Inflammatory macrophage treated with lipopolysaccharide for 4 hours (primary cell): ENCODE measurements at places on chromosomes 3 and 15.
A peak's percentile ranks its signal among the peaks of the same experiment; 100 is the strongest.

DNA sequence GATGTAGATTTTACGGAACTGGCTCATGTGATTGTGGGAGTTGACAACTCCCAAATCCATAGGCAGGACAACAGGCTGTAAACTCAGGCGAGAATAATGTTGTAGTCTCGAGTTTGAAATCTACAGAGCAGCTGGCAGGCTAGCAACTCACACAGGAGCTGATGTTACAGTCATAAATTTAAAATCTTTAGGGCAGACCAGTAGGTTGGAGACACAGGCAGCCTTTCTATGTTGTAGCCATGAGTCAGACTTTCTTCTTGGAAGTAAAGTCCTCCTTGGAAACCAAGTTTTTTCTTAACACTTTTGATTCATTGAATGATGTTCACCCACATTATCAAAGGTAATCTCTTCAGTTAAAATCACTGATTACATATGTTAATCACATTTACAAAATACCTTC, 89.1 kb upstream of the ALCAM start:
- no peak for DNase-seq

DNA sequence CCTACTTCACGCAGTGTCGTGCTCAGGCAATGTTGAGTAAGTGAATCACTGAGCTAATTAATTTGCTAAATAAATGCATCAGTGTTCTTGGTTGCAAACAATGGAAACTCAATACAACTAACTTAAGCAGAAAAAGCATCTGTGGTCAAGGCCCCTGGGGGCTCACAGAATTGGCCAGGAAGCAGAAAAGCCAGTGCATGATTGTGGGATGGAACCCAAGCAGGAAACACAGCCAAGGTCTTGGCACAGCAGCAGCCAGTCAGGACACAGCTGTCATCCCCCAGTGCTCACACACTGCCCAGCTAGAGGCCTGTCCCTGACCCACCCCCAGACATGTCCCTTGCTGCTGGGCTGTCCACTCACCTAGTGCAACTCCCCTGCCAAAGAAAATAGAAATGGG, 85.9 kb downstream of the AQP9 start:
- DNase-seq, result no peak

GRCh38 chr15:40266828-40267304, 16.0 kb downstream of the ANKRD63 start:
- peak; percentile 85 for DNase-seq

DNA sequence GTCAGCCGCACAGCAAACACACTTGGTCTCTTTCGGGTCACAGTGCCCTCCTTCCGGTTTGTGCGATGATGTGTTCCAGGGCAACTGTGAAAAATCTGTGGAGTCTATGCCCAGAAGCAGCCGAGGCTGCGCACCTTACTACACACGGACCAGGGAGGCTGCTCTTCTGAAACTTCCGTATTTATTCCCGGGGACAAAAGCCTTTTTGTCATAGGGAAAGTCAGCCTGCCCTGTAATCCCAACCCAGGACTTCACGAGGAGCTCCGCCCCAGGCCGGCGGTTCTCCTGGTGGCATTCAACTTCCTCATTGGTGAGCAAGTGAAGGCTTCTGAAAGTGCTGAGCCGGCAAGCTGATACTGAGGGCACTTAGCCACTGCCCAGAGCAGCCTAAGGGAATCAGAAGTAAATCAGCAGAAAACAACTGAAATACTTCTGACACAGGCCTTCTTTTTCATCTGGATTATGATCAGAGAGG, 126.5 kb downstream of the FMN1 start:
- DNase-seq, result peak; percentile 86

DNA sequence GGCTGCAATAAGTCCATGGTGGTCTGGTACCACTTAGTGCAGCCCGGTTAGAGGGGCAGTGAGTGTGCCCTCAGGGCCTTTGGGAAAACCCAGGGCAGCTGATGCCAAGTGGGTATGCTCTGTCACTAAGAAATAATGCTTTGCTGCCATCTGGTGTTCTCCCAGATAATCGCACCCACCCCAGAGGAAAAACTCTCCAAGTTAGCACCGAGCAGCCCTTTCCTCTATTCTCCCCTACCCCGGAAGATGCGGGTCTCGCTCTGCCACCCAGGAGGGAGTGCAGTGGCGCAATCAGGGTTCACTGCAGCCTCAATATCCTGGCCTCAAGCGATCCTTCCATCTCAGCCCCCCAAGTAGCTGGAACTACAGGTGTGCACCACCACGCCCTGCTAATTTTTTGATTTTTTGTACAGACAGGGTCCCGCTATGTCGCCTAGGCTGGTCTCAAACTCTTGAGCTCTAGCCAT, 21.3 kb upstream of the DAPK2 start:
- peak; percentile 70 for DNase-seq

DNA sequence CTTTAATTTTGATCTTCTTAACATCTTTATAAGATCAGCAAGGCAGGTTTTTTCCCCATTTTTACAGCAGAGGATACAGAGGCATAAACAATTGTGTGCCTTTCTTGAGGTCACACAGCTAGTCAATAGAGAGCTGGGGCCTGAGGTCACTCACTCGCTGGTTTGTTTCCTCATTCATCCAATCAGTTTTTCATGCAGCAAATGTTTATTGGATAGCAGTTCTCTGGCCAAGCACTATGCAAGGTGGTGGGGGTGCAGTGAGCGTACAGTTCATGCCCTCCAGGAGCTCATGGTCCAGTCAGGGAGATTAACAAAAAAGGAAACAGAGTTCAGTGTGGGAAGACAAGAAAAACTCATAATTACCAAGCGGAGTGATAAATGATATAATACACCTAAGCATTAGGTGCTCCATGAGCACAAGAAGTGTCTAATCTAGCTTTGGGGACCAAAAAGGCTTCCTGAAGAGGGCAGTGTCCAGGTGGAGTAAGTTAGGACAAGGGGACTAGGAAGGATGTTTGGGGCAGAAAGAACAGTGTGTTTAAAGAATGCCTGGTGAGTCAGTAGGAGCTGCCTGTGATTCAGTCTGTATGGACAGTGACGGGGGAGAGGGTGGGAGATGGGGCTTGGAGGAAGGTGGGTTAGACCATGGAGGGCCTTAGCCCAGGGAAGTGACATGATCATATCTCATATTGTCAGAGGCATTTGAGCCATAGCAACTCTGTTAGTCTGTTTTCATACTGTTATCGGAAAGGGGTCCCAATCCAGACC, 29.3 kb downstream of the MAP2K5 start:
- no peak for DNase-seq

GRCh38 chr15:99943466-99943865, 210.2 kb upstream of the LYSMD4 start:
- no peak for DNase-seq

- DNase-seq, result no peak
Measured at GRCh38 chr3:179056326-179056725, 15.3 kb downstream of the ZMAT3 start.

DNA sequence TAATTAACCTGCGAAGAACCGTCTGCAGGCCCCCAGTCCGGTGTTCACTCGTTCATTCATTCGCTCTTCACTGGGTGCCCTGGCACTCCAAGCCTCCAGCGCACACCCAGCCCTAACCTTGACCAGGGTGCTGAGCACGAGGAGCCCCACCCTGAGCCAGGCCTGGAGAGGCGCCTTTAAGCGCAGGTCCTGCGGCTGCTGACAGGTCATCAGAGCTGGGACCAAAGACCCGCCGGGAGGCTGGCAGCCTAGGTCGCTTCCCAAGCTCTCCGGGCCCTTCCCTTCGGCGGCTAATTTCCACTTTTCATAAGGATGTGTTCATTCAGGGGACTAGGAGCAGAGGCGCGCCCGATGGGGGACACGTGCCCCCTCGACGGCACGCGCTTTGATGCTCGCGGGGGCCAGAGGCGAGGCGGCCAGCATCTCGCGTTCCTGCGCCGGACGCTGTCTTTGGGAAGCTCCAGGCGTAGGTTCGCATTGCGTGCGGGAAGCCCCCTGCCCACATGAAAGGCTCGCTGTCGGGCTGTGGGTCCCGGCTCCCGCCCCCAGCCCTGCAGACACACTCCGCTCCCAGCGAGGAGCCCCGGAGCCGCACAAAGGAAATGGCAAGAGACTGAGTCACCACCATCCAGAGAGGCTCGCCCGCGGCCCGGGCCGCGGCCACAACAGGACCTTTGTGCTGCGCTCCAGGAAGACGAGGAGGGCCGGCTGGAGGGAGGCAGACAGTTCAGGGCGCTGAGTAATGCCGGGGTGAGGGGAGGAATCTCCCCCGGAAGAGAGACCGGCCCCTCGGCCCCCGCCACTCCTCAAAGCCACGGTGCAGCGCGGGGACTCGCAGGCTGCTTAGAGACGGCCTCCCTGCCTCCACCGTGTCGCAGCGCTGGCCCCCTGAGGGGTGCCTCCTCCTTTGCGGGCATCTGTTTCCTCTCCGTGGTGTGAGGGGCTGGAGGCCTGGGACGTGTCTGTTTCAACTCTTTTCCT, 266.4 kb upstream of the HES1 start:
- peak; percentile 48 for DNase-seq

DNA sequence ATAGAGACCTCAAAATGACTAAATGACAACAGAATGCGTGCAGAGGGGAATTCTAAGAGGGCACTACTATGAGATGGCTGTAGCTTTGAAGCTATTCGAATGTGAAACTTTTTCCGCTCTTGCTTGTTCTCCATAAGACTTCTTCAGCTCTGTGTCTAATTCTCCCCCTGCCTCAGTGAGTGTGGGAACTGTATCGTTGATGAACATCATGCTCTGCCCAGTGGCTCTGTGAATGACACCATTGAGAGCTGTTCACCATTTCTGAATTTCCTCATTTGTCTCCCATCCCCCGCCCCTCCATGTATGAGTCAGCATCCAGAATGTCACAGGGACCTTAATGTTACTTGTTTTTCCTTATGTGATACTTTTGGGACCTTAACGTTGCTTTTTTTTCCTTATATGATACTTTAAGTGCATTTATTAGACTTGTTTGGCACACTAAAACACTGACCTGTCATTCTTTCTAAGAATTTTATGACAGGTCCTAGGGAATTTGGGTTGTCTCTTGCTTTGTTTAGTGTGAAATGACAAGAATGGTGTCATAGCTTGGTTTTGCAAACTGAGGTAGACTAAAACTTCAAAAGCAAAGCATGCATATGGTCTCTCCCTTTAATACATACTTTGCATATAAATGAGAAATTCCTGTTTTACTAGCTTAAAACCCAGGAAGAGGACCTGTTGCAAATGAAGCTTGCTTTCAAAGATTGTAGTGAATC, 99.6 kb downstream of the FNDC3B start:
- DNase-seq, result peak; percentile 92

DNA sequence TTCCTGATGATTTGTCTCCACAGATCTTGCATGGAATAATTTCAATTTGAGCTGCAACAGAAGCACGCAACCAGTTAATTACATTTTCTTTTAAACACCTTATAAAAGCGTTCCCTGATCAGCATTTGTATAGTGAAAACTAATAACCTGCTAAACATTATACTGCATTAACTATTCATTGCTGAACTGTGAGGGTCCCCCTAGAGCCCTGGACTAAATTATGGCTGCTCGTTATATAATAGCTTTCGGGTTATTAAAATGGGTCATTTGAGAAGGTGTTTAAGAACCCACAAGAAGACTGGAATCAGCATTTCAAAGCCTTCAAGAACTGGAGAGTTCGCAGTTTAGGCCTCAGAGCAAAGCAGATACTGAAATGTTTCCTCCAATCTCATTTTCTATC, 52.9 kb upstream of the ICE2 start:
- no peak for DNase-seq

DNA sequence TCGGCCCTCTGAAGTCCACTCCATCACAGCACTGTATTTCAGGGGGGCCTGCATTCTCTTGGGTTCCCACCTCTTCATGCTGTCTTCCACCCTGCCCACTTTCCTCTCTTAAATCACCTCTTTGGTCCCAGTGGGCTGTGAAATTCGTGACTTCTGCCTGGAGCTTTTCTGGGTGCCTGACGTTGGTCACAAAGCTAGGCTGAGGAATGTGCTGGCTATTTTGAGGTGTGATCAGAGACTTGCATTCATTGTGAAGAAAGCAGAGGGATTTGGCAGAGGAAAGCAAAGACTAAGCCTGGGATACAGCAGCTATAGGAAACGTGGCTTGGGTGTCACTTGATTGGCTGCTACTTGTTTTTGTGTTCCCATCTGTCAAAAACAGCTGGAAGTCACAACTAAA, 202.5 kb downstream of the SATB1 start:
- DNase-seq, result no peak

DNA sequence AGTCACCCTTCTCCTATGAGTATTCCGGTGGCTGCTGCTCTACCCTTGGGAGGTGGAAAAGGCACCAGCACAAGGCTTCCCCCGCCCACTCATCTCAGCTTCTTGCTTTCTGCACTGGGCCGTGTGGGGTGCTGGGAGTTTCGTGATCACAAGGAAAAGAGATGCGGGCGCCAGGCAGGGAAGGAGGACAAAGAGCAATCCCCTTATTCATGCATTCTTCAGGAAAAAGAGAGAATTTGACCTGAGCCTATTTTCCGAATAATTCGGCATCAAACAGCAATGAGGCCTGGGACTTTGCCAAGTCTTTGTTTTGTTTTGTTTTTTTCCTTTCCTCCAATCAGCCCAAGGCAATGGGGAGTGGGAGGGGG, 102.2 kb upstream of the LPP start:
- no peak for DNase-seq

DNA sequence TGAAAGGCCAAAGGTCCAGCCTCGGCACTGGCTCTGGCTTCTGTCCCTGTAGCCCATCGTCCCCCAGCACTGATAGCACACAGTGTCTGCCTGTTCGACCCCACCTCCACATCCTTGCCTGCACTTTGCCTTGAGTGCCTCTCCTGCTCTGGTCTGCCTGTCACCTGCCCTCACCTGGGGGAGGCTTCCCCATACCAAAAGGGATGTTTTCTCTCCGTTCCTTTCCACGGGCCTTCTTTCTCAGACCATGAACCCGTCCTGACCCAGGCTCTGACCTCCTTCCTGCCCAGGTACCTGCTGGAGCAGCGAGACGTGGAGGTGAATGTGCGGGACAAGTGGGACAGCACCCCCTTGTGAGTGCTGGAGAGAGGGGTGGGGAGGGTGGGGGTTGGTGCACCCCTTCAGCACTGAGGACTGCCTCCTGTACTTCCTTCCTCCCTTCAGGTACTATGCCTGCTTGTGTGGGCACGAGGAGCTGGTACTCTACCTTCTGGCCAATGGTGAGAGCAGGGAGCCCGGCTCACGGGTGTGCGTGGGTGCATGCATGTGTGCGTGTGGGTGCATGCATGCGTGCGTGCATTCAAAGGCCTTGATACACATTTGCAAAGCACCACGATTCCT, 1.5 kb downstream of the ABTB1 start:
- no peak for DNase-seq

GRCh38 chr15:68769702-68770101, 51.0 kb downstream of the ANP32A start:
- no peak for DNase-seq

DNA sequence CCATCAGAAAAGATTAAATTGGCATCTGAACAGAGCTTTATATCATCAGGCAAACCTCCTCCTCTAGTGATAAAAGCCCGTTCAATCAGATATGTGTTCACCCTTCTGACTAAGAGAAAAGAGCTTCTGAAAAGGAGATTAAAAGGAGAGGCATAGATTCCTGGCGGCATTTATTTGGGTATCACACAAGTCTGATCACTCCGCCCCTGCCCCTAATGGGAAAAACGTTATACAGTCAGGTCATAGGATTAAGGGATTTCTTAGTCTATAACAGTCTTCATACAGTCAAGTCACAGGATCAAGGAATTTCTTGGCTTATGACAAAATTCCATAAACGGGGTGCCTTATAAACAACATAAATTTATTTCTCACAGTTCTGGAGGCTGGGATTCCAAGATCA, 295.4 kb upstream of the SATB1 start:
- no peak for DNase-seq

- no peak for DNase-seq
Measured at GRCh38 chr3:56369914-56370313, 98.4 kb downstream of the ERC2 start.

GRCh38 chr3:57586778-57587177, 10.4 kb downstream of the ARF4 start:
- no peak for DNase-seq
